ENCODE measurements at places on chromosomes 4 and X.

DNA sequence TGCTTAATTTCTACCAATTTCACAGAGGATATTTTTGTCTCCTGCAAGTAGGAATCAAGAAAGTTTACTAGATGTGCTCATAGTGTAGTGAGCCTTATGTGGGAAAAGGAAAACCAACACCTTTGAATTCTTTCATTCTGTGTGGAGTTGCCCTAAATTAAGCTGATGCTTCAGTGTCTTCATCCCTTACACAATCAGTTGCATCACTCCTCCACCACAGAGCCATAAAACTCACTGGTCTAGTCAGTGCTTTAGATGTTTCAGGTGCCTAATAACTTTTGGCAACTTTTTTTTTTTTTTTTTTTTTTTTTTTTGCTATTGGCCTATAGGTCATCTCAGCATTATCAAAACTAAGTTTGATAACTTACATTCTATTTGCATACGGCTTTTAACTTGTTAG lies 41.5 kb downstream of the HHIP start:
- H3K27ac ChIP-seq: no peak overlapping the region
- H3K4me3 ChIP-seq: no peak overlapping the region
- no peaks in the 10 kb centered on the region for H3K27me3 ChIP-seq
- H3K4me1 ChIP-seq: no peaks in the 10 kb centered on the region

DNA sequence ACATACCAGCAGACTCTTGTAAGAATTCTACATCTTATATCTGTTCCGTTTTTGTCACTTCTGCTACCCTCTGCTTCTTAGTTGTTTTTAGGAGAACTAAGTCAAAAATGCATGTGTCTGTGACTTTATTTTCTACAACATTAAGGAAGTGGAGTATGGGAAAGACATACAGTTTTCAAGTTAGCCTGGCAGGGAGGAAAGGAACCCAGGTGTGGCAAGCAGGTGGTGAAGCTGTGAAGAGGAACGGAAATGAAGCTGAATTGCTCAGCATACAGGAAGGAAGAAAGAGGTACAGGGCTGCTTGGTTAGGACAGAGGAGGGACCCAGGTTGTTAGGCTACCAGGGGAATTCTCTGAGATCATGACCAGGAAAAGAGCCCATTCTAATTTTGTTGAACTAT lies 9.4 kb downstream of the GPRIN3 start:
- H3K4me3 ChIP-seq: no peak overlapping the region
- H3K4me1 ChIP-seq: no peaks in the 10 kb centered on the region
- peaks cover 3% of the 10 kb centered on the region for H3K27me3 ChIP-seq
- H3K27ac ChIP-seq: no peak overlapping the region

GRCh38 chrX:124726881-124727280 lies 380.5 kb downstream of the SH2D1A start:
- no peak for DNase-seq
- no peak overlapping the region for H3K4me3 ChIP-seq
- H3K36me3 ChIP-seq: no peaks in the 10 kb centered on the region
- H3K27me3 ChIP-seq: no peaks in the 10 kb centered on the region
- no peaks in the 10 kb centered on the region for H3K4me1 ChIP-seq
- H3K27ac ChIP-seq: no peak overlapping the region

DNA sequence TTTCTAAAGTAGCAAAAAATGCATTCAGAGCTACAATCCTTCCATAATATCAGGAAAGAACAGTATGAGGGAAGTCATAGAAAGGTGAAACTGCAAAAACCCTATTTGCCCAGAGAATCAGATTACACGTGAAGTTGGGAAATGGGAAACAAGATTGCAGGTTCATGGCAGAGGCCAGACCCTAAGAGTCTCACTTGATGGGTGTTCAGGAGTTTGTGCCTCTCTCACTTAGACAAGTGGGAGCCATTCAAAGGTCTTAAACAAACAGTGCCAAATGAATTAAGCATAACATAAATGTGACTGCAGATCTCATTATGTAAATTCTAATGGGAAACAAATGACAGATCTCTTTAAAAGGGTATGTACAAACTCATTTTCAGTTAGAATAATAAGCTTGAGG lies 91.6 kb downstream of the ARAP2 start:
- H3K27me3 ChIP-seq: no peaks in the 10 kb centered on the region
- no peak overlapping the region for H3K4me3 ChIP-seq
- no peaks in the 10 kb centered on the region for H3K4me1 ChIP-seq
- H3K36me3 ChIP-seq: no peaks in the 10 kb centered on the region

Measured in IMR-90 (cell line).